Omental fat pad (tissue), 4 donors: ENCODE measurements at places on chromosomes 2 and 18.

DNA sequence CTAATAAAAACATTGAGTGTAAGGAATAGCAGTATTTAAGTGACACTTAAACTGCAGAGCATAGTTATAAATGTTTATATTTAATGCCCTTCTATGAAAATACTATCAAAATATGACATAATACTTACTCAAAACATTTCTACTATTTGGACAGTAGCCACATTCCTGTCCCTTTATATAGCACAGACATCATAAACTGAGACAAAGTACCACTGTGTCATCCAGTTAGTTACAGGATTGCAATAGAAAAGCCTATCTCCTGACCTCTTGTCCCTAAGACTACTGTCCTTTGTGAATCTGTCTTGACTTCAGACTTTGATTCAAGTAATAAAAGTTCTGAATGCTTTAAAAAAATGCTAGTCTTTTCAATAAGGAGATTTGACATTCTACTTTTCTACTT, 1528.5 kb upstream of the NXPH2 start:
- DNase-seq = no peak

DNA sequence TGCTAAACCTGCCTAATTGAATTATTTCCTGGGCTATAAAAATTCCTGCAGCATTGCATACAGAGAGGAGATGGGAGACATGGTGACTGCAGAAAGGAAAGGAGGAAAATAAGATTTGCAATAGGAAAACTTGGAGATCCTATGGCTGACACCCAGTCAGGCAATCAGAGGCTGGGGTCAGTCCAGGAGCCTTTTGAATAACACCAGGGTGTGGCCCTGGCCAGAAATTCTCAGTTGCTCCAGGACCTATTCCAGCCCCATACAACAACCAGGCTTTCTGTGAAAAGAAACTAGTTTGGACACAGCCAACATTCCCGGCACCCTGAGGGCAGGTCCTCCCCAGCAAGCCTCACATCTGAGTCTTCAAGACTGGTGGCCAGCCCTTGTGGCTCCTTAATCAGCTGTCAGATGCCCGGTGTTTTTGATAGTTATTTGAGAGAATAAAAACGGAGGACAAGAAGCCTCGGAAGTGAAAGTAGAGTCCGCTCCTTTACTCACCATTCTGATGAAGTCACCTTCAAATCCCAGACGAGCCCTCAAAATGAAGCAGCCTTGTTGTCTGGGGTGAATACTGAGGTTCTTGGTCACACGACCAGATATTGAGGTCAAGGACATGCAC, 31.1 kb upstream of the GMCL1 start:
- DNase-seq = no peak

GRCh38 chr2:603427-603826, 73.8 kb downstream of the TMEM18 start:
- no peak for DNase-seq

DNA sequence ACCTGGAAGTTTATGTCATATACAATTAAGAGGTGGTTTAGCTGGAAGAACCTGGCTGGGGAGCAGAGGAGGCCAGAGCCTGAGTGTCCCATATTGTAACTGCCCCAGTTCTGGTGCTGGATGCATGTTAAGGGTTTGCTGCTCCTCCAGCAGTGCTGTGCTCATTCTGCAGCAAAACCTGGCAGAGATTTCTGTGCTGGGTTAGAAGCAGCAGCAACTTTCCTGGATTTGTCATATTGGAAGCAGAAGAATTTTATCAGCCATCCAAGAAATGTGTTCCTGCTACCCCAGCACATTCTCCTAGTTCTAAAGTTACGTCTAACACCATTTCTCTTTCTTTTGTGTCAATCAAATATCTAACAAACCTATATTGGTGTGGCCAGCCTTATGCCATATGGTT, 284.1 kb downstream of the TDRD15 start:
- no peak for DNase-seq

- DNase-seq = no peak
These were observed 38.7 kb upstream of the GLS start for GRCh38 chr2:190841707-190842505.

DNA sequence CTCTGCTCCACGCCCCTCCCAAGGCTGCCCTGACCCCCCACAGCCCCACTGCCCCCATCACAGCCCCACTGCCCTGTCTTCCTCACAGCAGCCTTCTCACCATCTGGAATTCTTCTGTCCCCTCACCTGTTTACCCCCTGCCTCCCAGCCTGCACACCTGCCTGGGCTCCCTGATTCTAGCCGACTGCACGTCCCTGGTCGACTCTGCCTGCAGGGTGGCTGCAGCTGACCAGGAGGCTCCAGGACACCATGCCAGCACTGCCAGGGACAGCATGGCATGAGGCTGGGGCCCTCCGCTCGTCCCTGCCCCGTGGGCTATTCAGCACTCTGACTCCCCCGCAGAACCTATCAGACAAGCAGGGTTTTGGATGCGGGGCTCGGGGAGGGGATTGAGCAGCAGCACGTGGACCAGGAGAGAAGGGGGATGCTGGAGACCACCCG, 254.1 kb downstream of the HDAC4 start:
- no peak for DNase-seq

GRCh38 chr2:27954771-27955383, 64.3 kb downstream of the BABAM2 start:
- DNase-seq = peak; percentile 42

DNA sequence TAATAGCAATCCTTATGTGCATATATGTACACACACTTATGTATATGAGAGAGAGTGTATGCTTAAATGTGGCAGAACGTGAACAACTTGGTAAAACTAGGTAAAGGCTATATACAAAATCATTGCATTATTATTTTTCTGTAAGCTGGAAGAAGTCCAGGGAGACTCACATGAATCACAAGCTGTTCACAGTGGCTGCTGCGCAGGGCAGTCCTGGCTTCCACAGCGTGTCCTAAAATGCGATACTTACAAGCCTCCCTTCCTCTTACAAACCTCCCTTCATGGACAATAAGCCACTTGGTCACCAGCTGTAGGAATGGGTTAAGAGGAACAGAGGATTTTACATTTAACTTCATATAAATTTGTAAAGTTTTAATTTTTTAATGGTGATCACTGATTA, 114.9 kb upstream of the AGAP1 start:
- no peak for DNase-seq

DNA sequence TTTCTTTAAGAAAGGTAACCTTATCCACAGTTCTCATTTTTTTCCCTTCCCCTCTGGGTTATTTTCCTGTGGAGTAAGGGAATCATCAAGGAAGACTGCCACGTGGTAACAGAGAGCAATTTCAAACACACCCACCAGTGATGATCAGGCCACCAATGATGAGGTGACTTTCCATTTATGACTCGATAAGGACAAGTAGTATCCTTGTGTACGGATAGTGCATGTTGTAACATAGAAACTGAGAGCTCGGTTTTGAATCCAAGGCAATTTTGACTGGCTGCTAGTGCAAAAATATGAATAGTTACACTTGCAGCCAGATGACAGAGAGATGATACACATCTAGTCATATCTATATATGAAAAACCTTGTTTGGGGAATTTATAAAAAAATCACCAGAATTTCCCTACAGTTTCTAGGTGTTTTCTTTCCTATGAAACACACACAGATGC, 143.6 kb upstream of the TCF4 start:
- DNase-seq = no peak

- DNase-seq = no peak
These were observed 313.8 kb upstream of the MMADHC start for GRCh38 chr2:149901231-149901859.

- DNase-seq = no peak
These were observed 125.6 kb downstream of the NCOA1 start for GRCh38 chr2:24616616-24617015.

DNA sequence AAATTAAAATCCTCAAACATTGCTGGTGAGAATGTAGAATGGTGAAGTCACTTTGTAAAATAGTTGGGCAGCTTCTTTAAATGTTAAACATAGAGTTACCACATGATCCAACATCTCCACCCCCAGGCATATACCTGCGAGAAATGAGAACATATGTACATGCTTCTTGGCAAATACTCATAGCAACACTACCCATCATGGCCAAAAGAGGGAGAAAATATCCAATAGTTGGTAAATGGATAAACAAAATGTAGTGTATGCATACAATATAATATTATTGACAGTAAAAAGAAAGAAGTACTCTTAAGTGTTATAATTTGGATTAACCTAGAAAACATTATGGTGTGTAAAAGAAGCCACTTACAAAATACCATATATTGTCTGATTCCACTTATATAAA, 185.9 kb downstream of the CDH7 start:
- no peak for DNase-seq

- no peak for DNase-seq
These were observed 18.5 kb downstream of the MBD2 start for GRCh38 chr18:54205959-54206358.

GRCh38 chr2:233244818-233245217, 6.7 kb upstream of the ATG16L1 start:
- no peak for DNase-seq

DNA sequence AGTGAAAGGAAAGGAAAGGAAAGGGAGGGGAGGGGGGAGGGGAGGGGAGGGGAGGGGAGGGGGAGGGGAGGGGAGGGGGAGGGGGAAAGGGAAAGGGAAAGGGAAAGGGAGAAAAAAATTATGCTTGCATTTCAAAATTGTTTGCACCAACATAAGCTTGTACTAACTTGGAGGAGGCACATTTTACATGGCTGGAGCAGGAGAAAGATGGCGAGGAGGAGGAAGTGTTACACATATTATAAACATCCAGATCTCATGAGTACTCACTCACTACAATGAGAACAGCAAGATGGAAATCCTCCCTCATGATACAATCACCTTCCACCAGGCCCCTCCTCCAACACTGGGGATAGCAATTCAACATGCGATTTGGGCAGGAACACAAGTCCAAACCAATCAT, 660.2 kb upstream of the CDH2 start:
- no peak for DNase-seq

GRCh38 chr18:9172506-9173127, 36.0 kb downstream of the ANKRD12 start:
- DNase-seq = no peak

DNA sequence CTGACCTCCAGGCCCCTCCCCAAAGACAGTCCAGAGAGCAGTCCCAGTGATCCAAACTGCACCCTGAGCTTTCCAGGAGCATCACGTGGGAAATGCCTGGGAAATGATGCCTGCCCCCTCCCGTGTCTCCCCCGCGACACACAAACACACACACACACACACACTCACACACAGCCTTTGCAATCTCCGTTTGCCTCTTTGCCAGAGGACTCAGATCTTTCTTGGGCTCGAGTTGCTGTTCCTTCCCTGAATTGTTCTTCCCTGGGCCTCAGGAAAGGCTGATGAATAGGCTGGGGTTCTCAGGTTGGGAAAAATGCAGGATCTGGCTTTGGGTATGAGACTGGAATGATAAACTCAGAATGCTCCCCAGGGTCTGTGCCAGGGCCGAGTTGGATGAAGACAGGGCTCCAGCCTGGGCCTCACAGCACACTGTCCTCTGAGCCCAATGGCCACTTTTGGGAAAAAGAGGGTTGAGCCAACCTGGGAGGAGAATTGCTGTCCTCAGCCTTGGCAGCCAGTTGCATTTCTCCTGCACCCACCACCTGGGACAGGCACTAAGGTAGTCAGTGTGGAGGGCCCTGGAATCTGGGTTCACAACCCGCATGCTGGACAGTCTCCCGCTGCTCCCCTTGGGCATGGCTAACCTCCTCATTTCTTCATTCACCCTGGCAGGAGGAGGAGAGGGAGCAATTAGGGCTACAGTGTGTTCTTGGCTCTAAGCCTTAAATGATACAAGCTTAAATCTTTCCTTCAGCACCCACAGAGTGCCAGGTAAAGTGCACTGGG, 43.9 kb upstream of the ATP6V1B1 start:
- no peak for DNase-seq

- no peak for DNase-seq
These were observed 71.1 kb upstream of the SH3BP4 start for GRCh38 chr2:234880551-234881211.

- DNase-seq = no peak
These were observed 69.8 kb upstream of the MAL start for GRCh38 chr2:94955702-94956101.

GRCh38 chr2:221610255-221610654, 38.2 kb upstream of the EPHA4 start:
- DNase-seq = no peak

- DNase-seq = no peak
These were observed 87.8 kb upstream of the TMEM17 start for GRCh38 chr2:62593825-62594224.

DNA sequence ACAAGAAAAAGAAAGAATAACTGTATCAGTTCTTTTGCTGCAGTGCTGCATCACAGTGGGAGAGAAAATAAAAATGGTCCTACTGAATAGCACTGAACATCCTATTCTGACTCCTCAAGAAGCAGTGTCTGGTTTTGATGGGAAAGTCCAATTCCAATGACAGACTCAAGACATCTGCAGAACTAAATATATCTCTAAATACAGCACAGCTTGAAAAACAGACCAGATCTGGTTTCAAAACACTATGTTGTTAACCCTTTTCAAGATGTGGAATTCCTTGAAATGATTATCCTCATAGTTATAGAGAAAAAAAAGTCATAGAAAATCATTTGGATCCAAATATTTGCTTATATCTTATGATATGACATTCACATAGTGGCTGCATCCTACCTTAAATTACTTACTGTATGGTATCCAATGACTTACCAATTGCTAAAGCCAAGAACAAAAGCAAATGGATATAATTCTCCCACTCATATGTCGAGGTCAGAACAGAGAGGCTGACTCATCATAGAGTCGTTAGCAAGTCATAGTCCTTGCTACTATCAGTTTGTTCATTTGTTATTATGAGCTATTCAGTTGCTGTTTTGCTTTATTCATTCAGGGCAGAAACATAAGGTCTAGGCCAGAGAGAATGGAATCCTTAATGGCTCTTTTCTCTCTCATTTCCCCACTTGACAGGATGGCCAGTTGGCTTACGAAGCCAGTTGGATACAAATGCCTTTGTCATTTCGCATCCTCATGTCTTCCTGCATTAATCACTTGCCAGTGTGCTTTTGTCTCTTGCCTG, 62.5 kb upstream of the ACVR2A start:
- no peak for DNase-seq

DNA sequence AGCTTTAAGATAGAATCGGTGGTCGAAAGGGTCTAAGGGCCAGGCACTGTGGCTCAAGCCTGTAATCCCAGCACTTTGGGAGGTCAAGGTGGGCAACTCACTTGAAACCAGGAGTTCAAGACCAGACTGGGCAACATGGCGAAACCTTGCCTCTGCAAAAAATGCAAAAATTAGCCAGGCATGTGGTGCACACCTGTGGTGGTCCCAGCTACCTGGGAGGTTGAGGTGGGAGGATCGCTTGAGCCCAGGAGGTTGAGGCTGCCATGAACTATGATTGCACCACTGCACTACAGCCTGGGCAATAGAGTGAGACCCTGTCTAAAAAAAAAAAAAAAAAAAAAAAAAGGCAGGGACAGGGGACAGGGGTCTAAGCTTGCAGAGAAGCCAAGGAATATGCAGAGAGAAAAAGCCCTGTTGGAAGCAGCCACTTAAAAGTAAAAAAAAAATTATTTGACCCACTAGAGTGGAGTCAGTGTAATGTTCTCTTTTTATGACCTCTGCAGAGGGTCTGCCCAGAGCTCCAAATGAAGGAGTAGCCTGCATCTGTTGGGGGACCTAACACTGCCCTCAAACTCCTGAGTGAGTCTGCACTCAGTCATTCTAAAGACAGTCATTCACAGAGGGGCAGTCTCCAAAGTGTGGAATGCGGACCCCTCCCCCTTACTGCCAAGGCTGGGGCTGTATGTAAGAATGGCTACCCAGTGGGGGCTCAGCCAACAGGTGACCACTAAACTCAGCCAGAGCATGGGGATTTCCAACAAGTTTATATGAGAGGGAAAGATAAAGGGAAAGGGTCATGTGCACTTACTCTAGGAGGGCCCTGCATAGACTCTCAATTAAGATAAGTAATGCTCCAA, 118.5 kb upstream of the CDCA7 start:
- DNase-seq = no peak
